NCI-H2081 treated with DMSO at 0.1 percent for 48 hours (cell line): ENCODE measurements at places on chromosomes 3 and 15.

DNA sequence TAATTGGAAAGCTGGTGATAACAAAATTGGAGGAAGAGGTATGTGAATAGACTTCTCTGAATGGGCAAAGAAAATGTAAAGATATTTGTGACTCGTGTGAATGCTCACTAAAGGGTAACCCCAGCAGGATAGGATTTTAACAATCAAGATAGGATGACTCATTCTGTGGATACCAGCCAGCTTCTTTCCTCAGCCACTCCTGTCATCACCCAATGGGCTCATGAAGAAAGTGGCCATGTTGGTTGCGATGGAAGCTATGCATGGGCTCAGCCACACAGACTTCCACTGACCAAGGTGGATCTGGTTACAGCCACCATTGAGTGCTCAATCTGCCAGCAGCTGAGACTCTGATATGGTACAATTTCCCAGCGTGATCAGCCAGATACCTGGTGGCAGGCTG lies 40.9 kb downstream of the STRIT1 start:
- no peak for DNase-seq

GRCh38 chr3:69683082-69683806 lies 56.0 kb upstream of the MITF start:
- DNase-seq, result no peak

GRCh38 chr3:161212906-161213305 lies 8.2 kb upstream of the NMD3 start:
- no peak for DNase-seq

- no peak for DNase-seq
Observed at GRCh38 chr15:88326924-88327323, 70.4 kb upstream of the NTRK3 start.

- peak; percentile 3 for DNase-seq
Observed at GRCh38 chr3:377158-377561, 180.6 kb downstream of the CHL1 start.
